ENCODE measurements at places on chromosomes 12 and 14. TPM values are rescaled to one million over a fixed set of nuclear protein-coding genes. Genes with fewer than 3 reads are reported as not detected.

Gene BCL2L14
- not detected for total RNA-seq

Gene FOXN4
- not detected for total RNA-seq

Gene KRT73
- total RNA-seq: not detected

- no peak for DNase-seq
Observed at GRCh38 chr14:30838351-30838750, 36.0 kb upstream of the COCH start.

Gene CNTN1
- total RNA-seq: 20.4 TPM
